ENCODE measurements at places on chromosomes 16 and 17.

- no peak for DNase-seq
Measured at GRCh38 chr16:85986931-85987749, 88.2 kb downstream of the IRF8 start.

DNA sequence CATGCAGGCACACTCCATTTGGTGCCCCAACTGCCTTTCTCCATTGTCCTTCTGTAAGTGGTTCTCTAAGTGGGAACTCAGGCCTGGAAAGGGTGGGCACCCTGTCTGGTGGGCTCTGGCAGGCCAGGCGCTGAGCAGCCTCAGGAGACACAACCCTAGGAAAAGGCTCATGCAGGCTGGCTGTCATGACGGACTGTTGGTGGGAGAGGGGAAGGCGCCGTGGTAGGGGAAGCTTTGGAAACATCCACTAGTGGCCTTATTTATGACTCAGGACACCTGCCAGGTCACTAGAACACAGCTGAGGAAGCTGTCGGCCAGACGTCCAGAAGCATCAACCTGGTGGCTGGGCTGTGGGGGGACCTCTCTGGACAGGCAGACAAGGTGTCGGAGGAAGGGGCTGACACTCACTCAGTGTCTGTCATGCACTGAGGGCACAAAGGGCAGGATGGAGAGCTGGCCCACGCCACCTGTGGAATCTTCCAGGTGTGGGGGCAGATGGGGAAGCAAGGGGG is 216.0 kb downstream of the SEC14L1 start:
- no peak for DNase-seq

DNA sequence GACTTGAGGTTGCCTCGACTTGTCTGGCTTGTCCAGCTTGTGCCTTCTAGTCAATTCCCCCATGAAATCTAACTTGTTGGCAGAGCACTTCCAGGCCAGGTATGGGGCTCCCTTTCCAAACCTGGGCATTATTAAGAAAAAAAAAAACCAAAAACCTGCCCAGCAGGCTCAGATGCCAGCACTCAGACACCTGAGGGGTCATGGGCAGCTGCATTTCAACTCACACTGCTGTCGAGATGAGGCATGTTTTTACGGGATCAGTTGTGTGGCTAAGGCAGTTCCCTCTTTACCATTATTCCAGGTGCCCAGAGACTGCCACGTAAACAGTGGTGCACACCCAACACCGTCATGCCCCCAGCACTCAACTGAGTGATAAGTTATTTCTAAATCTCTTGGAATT is 17.8 kb downstream of the TMEM11 start:
- DNase-seq = no peak

DNA sequence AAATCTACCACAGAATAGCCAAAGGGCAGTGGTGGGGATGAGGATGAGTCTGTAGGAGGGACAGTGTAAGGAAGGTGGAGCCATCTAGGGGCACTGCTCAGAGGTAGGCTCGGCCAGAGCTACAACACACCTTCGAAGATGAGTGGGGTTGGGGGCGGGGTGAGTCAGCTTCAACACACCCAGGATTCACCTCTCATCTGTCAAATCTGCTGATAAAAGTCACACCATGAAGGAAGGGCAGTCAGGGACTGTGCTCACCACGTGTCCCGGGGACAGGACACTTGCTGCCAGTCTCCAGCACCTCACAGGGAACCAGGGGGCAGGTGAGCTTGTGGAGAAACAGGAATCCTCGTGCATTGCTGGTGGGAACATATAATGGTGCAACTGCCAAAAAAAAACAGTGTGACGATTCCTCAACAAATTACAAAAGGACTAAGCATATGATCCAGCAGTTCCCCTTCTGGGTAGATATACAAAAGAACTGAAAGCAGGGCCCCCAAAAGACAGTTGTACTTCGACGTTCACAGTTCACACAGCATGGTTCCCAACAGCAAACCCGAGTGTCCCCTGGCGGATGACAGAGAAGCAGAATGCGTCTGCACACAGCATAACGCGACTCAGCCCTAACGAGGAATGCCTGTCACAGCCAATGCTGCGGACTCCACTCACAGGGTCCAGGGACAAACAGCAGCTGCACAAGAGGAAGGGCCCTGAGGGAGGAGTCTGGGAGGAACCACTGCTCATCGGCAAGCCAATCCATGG is 133.1 kb downstream of the ANKRD11 start:
- DNase-seq = no peak

DNA sequence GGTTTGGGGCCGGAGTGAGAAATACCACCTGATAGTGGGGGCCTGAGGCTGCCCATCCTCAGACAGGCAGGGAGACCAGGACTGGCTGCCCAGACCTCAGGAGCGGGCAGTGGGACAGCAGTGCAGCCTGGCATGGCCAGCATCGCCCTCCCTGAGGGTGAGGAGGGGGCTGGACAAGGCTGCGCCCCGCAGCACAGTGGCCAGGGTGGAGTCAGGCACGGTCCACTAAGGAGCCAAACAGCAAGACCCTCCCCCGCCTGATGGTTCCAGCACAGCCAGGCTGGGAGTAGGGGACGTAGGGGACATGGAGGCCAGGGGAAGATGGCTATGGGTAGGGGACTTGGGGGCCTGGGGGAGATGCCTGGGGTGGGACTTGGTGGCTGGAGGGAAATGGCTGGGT is 3.3 kb downstream of the ZNF598 start:
- no peak for DNase-seq

- DNase-seq = no peak
Measured at GRCh38 chr16:81633680-81634379, 145.3 kb upstream of the PLCG2 start.

GRCh38 chr16:12027558-12028287 is 51.2 kb downstream of the SNX29 start:
- DNase-seq = no peak

DNA sequence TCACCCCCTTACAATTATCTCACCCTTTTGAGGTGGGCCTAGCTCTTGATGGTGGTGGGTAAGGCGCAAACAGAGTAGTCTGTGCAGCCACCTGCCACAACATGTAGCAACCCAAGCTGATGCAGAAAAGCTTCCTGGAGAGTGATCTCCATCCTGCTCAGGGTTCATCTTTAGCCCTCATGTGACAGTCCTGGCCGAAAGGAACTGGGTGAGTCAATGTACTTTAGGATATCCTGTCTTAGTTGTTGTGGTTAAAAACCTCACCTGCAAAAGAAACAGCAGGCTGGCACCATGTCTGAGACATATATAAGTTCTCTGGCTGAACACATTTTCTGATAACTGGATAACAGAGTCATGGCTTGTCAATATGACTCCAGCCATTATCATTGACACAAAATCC is 183.5 kb upstream of the CPHXL start:
- DNase-seq = no peak

DNA sequence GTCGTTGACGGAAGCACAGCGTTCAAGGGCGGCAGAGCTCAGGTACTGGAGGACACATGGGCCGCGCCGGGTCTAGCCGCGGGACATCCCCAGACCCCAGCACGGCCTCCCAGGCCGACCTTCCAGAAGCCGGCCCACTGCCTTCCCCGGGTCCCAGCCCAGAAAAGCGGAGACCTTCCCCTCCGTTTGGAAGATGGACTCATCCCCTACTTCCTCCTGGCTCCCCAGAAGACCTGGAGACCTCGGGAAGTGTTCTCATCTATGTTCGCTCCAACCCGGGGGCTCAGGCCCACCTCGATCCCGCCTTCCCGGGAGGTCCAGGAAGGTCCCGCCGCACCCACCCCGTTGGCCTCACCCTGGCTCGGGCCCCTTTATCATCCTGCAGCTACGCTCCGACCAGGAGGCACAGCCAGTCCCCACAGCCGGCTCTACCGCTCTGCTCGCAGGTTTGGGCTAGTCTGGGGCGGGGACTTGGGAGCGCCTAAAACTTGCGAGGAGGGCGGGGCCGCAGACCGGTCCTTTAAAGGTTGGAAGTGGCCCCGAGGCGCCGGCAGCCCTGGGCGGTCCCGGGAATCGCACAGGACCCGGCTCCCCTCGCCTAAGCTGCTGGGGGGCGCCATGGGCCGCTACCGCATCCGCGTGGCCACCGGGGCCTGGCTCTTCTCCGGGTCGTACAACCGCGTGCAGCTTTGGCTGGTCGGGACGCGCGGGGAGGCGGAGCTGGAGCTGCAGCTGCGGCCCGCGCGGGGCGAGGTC is at the start of gene ALOX12:
TSS of gene ALOX12 (plus strand) at position 550 of the 756 bp plus-strand sequence. CDS start at position 619, 69 bp downstream.
- peak; percentile 47 for DNase-seq

DNA sequence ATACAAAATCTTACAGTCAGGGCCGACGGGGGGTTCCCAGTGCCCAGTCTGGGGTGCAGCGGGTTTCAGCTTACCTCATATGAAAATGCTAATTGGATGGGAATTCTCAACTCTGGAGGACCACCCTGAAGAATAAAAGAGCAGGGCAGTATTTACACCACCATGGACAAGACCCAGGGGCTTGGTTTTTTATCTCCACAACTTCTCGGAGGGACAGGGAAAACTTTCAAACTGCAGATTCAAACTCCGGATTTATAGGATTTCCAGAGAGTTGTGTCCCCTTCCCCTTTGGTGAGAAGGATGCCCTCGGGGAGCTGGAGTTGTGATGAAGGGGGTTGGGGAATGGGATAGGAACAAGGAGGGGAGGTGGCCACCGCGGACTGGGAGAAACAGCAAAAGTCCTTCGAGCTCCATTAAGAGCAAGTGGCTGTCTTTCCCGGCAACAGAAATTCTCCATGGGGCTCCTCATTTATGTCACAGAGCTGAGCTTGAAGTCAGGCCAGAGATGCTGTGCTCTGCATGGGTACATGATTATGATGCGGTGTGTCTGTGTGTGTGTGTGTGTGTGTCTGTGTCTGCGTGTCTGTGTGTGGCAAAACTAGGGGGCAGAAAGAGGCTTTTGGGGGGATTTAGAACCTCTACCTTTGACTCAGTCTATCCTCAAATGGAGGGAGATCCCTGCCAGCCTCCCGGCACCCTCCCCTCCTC is 15.7 kb downstream of the FOXL1 start:
- DNase-seq = no peak

DNA sequence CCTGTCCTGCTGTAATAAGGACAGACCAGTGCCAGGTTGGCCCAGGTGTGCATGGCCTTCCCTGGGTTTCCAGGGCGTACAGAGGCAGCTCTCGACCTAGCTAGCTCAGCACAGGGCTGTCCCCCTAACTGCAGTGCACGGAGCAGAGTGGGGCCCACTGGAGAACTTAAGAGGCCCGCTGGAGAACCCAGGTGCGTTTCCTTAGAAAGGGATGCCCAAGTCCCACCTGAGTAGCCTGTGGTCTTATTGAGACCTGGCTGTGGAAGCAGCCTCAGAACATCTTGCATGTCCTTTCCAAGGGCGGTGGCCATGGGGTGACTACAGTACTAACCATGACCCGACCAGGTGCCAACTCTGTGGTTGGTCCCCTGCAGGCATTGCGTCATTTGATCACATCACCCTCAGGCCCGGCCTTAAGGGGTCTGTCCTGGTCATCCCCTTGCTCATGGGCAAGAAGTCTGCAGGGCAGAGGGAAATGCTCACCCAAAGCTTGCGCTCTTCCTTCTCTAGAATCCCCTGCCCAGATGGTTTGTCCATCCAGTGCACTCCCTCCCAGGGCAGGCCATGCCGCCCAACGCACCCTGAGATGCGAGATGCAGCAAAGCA is 3.3 kb upstream of the CCNF start:
- no peak for DNase-seq

GRCh38 chr17:73552300-73553048 is 91.8 kb downstream of the SDK2 start:
- DNase-seq = no peak

- peak; percentile 59 for DNase-seq
Measured at GRCh38 chr17:75873587-75874322, 4.6 kb downstream of the TRIM47 start.

GRCh38 chr16:25721439-25721838 is 29.7 kb downstream of the HS3ST4 start:
- DNase-seq = no peak

DNA sequence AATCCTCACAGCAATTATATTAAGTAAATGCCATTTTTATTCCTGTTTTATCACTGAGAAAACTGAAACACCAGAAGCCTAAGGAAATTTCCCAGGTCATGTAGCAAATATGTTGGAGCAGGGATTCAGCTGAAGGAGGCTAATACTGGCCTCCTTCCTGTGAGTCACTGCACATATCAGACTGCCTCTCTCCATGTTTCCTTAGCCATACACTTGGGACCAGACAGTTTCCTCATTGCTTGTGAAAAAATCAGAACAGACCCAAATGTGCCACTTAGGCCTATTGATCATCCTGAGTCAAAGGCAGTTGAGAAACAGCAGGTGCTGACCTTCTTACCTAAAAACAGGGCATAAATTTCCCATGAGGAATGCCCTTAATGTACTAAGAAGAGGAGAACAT is 18.9 kb upstream of the ELAC2 start:
- no peak for DNase-seq

DNA sequence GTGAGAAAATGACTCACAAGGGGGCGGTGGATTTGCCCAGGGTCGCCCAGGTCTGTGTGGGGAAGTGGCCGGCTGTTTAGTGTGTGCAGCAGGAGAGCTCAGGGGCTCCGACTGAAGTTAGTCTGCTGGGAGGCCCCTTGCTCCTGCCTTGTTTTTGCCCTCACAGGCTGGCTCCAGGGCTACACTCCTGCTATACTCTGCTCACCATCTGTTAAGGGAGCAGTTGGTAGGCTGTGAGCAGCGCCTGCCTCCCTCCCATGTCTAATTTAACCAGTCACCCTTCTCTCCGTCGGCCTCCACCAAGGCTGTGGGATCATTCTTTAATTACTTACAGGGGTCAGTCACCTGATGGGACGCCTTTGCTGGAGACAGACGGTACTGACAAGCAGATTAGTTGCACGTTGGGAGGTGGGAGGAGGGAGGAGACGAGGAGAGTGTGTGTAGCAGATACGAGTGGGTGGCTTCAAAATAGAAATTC is 35.5 kb downstream of the KSR1 start:
- no peak for DNase-seq

GRCh38 chr16:6124136-6124535 is 1026.5 kb upstream of the EEF2KMT start:
- no peak for DNase-seq

DNA sequence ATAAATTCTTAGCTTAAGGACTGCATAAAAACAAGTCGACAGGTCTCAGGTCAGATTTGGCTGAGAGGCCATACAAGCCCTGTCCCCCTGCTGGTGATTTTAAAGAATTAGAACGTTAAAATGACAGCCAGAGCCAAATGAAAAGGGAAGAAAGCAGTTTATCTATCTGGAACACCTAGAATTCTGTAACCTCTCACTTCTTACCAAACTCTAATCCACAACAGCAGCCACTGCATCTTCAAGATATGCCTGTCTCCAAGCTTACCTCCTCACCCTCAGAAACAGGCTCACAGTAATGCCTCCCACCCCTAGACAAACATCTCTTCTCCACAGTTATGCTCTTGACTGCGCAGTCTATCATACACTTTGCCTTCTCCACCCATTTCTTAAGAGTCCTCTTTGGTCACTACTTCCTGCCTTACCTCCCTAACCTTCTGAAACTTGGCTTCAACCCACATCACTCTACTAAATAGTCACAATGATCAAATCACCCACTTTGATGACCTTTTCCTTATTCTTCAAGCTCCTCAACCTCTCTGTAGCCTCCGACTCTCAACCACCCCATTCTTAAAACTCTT is 14.2 kb downstream of the ANKFY1 start:
- DNase-seq = no peak
